Activated naive CD4-positive, alpha-beta T cell treated with anti-CD3 and anti-CD28 coated beads, Interleukin-2, amount 50 U/mL, for 72 hours (primary cell): ENCODE measurements at places on chromosomes 1 and 21. TPM values are rescaled to one million over a fixed set of nuclear protein-coding genes. Genes with fewer than 3 reads are reported as not detected.

- DNase-seq: no peak
These were observed 59.5 kb downstream of the TRABD2B start for GRCh38 chr1:47937586-47938254.

GRCh38 chr1:218865591-218865990, 308.1 kb upstream of the LYPLAL1 start:
- DNase-seq: no peak

DNA sequence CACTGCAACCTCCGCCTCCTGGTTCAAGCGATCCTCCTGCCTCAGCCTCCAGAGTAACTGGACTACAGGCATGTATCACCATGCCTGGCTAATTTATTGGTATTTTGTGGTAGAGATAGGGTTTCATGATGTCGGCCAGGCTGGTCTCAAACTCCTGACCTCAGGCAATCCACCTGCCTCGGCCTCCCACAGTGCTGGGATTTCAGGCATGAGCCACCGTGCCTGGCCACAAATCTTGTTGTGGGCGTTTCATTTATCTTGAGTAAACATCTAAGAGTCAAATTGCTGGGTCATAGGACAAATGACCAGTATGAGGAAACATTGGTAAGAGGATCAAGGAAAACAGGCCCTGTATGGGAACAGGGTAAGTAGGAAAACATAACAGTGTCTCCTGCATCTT, 17.9 kb downstream of the TMEM200B start:
- no peak for DNase-seq

The SSX2IP gene
- 9.9 TPM for total RNA-seq

The KCNK1 gene
- total RNA-seq: 0.78 TPM

The CFAP74 gene
- total RNA-seq: not detected
